Esophagus mucosa (tissue), 1 donor: ENCODE measurements at places on chromosomes 5 and 9. TPM values are rescaled to one million over a fixed set of nuclear protein-coding genes. Genes with fewer than 3 reads are reported as not detected.

The WDR38 gene
- total RNA-seq = not detected

The FBN2 gene
- 1.00 TPM for total RNA-seq

The STOM gene
- total RNA-seq = 65.5 TPM

The GMCL2 gene
- total RNA-seq = not detected

The CTXN3 gene
- 0.24 TPM for total RNA-seq

The SLC36A2 gene
- total RNA-seq = not detected

The F12 gene
- 32.8 TPM for total RNA-seq

The CCDC112 gene
- 3.3 TPM for total RNA-seq

The ALDH7A1 gene
- 118 TPM for total RNA-seq

The FOXD1 gene
- 0.88 TPM for total RNA-seq

The GABRP gene
- total RNA-seq = 6.4 TPM

DNA sequence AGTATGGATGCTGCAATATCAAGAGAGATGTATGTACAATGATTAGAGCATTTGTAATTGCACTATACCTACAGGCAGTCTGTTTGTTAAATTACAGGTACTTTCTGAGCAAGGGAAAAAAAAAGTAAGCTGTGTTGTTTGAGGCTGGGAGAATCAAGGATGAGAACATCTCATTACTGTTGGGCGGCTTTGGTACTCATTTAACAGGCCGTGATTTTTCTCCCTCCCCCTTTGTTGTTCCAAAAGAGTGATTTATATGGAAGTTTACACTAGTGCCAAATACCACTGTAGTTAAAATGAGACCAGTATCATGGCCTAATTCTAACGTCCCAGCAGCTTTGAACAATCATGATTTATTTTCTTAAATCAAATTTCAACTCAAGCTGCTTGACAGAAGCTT, 71.2 kb upstream of the GNA14 start:
- no peak for ATAC-seq

DNA sequence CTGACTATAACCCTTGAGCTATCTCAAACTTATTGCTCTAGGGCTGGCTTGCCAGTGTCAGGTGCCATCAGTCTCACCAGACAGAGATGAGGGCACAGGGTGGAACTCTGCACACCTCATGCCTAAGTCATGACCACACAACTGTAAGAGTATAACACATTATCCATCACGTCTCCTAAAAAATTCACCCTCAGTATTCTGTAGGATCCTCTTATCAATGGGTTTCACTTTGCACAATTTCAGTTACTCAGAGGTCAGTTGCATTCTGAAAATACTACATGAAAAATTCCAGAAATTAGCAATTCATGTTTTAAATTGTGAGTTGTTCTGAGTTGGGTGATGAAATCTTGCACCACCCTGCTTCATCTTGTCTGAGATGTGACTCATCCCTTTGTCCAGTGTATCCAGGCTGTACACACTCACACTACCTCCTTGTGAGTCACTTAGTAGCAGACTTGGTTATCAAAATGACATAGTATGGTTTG, 690.9 kb upstream of the CDH18 start:
- peak; percentile 99 for ATAC-seq

DNA sequence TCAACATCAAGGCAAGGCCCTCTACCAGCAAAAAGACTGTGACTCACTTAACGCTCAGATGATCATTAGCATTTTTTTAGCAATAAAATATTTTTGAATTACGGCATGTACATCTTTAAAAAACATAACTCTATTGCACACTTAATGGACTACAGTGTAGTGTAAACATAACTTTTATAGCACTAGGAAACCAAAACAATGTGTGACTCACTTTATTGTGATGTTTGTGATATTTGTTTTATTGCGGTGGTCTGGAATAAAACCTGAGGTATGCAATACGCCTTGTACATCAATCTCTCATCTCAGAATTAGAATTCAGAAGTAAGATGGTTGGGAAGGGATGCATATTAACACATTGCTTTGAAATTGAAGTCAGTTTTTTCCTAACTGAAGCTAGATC, 106.9 kb upstream of the PTCH1 start:
- no peak for ATAC-seq

- ATAC-seq = no peak
Observed at GRCh38 chr9:76796296-76796695, 32.1 kb downstream of the PCA3 start.

DNA sequence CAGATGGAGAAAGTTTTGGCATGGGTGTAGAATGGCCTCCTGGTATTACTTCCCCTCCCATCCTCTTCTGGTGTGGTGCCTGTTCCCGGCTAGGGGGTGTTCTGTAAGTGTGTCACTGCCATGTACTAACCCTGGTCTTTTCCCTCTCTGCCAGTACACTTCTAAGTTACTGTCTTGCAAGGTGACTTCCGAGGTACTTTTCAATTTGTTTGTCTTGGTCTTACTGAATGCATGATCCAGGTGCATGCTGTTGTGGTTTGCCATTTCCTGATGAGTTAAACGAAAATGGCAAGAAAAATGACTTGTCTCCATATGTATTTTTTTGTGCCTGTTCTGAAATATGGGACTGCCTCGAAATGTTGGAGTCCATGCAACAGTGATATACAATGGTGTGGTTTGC, 46.0 kb downstream of the C9orf152 start:
- no peak for ATAC-seq

DNA sequence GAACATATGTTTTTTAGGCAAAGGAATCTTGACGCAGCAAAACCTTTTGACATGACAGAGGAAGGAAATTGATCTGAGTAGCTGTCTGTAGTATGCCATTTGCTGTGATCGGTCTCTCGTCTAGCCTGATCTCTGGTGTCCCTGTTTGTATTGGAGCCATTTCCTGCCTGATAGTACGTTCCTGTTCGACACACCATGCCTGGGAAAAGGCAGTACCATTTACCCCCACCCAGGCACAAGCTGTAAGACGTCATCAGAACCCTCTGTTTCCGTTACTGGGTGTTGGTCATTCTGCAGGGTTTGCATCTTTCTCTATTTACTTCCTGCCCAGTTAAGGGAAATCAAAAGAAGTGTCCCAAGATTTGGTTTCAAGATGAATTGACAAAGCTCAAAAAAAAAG, 129.7 kb downstream of the CEMIP2 start:
- peak; percentile 25 for ATAC-seq

DNA sequence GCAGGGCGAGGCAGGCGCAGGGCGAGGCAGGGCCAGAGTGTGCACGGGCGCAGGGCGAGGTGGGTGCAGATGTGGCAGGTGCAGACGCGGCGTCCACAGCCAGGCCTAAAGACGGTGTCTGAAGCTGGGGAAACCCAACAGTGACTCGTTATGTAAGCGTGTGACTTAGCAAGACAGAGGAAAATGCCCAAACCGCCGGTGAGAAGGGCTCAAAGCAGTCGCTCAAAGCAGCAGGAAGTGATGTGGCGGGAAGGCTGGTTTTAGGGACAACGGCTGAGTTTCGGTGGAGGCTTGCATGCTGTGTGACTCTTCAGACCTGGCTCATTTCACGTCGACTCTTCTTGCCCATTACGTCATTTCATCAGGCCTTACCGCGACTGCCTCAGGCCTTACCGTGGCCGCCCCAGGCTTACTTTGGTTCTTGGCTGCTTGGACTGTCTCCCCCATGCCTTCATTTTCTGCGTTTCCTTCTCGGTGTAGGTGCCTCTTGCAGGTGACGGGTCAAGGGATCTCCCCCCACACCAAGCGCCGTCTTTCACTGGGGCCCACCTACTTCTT, 50.5 kb upstream of the EXOC3 start:
- peak; percentile 14 for ATAC-seq

DNA sequence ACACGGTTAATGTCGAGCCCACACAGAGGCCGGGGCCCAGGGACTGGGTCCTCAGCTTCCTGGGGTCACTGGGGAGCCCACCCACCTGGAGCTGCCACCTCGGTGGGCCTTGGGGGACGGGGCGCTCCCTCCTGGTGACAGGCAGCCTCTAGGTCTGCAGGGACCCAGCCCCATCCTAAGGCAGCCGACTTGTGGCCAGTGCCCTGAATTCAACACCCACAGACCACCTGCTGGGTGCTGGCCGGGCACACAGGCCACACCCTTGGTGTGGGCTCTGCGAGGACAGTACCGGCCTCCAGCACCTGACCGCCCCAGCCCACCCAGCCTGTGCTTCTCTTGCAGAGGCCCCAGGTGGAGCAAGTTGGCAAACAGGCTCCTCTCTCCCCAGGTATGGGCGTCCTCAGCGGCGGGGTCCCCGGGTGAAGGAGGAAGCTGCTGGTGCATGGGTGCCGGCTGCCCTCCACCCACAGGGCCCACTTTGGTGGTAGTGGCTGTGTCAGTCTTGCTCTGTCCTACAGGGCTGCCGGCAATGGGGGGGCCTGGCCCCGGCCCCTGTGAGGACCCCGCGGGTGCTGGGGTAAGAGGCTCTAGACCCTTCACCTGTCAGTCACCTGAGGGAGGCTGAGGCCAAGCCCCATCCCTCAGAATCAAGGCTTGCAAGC, 8.3 kb downstream of the ENTPD8 start:
- no peak for ATAC-seq

- no peak for ATAC-seq
Observed at GRCh38 chr5:93805616-93806379, 64.4 kb upstream of the POU5F2 start.

DNA sequence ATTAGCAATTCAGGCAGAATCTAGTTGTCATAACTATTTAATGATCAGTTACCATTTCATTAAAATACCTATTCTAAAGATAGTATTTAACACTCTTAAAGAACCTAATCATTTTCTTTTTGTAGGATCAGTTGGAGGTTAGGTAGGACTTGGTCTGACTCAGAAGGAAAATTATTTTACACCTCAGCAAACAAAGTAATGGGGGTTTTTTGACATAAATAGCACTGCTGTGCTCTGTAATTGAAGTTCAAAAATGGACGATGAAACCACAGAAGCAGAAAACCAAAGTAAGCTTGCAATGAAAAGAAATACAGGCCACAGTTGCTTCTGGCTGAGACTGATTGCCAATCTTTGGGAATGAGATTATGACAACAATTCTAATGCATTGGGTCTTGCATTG, 187.0 kb upstream of the TRPM3 start:
- no peak for ATAC-seq

GRCh38 chr5:64758901-64759300, 9.6 kb downstream of the SREK1IP1 start:
- ATAC-seq = no peak

GRCh38 chr5:132776938-132777208, 166 bp downstream of the SEPTIN8 start:
- peak; percentile 2 for ATAC-seq

GRCh38 chr5:35518104-35518503, 99.6 kb upstream of the SPEF2 start:
- ATAC-seq = no peak

GRCh38 chr5:157072508-157072907, 13.6 kb upstream of the HAVCR1 start:
- no peak for ATAC-seq

DNA sequence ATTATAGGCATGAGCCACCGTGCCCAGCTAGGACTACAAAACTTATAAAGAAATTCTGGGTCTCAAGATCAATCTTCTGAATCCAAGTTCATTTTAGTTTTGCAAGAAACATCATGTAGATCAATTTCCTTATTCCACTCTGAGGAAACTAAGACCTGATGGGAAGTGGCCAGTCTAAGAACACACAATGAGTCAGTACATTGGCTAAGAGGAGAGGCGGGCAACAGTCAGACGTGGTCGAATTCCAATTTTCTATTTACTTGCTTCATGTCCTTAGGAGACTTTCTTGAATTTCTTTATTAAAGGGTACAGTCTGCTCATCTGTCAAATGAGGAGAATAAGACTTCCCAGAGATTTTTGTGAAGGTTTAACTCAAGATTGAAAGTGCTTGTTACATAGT, 432.1 kb upstream of the BRINP1 start:
- peak; percentile 53 for ATAC-seq

GRCh38 chr5:158565017-158565789, 534.5 kb downstream of the EBF1 start:
- no peak for ATAC-seq

- no peak for ATAC-seq
Observed at GRCh38 chr9:99385814-99386279, 163.8 kb downstream of the SEC61B start.

- ATAC-seq = no peak
Observed at GRCh38 chr5:98168871-98169270, 604.6 kb upstream of the RGMB start.

- no peak for ATAC-seq
Observed at GRCh38 chr5:92695123-92696003, 885.7 kb downstream of the NR2F1-AS1 start.

DNA sequence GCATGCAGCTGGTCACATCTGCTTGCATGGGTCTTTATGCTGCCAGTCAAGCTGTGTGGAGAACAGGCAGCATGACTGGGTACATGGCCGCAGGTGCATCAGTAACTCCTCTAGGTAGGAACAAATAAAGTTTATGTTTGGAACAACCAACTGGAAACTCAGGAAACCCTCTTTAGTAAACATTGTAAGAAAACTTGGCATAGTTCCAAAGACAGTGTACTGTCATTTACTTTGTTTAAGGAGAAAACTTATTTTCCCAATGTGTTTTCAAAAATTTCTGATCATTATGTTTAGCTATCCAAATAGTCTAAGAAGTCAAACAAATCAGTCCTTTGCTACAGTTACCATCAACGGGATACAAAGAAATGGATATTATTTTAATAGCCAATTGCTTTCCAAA, 386.0 kb downstream of the CHSY3 start:
- no peak for ATAC-seq

DNA sequence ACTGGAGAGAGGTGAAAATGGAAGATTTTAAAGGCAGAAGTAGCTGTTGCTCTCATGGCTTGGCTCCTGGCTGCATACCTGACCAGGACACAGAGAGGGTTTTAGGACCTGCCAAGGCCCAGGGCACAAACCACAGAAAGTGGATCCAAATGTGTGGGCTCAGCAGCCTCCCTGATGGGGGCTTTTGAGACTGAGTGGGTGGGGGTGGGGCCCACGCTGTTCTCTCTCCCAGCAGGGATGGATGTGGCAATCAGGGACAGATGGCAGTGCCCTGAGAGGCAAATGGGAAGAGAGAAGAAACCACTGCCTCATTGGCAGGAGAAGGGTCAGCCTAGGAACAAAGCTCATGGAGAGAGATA, 34.9 kb upstream of the TIFAB start:
- no peak for ATAC-seq

DNA sequence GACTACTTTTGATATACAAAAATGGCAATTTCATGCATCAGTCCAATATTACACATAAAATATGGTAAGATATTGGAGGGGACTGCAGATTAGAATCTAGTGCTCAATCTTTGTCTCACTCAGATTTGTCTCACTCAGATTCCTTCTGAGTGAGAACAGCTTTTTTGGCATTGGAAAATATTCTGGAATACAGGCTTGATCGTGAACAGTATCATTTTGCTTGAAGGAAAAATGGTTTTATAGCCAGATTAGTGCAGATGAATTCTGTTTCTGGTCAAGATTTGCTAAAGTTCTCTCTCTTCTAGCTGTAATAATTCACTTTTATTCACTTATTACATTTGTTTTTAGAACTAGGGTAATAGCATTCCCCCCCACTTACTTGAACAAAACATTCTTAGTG, 51.2 kb downstream of the MAN2A1 start:
- no peak for ATAC-seq

DNA sequence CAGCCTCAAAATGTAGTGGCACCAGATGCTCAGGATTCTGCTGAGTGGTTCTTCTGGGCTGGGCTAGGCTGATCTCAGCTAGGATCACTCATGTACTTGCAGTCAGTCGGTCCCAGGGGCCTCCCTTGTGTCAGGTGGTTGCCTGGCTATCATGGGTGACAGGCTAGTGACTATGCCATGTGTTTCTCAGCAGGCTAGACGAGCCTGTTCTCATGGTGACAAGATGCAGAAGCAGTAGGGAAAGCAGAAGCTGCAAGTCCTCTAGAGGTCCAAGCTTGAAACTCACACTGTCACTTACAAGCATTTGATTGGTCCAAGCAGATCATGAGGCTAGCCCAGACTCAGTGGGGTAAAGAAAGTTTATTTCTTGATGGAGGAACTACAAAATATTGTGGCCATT, 15.2 kb upstream of the KCNMB1 start:
- ATAC-seq = no peak
